Natural killer cell (primary cell): ENCODE measurements at places on chromosomes 2 and 18.
A peak's percentile ranks its signal among the peaks of the same experiment; 100 is the strongest.

- H3K4me1 ChIP-seq = peaks cover 11% of the 10 kb centered on the region
- no peak for DNase-seq
- no peaks in the 10 kb centered on the region for H3K36me3 ChIP-seq
- H3K27me3 ChIP-seq = no peaks in the 10 kb centered on the region
Observed at GRCh38 chr2:54899576-54900200, 150.6 kb downstream of the RTN4 start.

DNA sequence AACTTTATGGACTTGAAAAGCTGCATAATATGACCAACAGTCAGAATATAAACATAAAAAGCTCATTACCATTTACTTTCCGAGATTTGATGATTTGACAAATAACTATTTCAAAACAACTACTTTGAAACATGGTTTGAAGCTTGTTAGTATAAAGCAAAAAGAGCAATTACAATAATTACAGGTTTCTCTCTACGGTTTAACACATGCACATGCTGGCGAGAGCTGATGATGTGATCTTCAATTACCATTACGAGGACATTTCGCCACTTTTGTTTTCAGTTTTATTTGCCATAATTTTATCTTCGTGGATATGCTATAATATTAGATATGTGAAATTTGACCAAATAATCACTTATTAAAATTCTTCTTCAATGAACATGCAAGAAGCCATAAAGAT lies 270.1 kb downstream of the TCF4 start:
- no peak overlapping the region for H3K27ac ChIP-seq
- no peak for DNase-seq
- peaks cover 4% of the 10 kb centered on the region for H3K4me1 ChIP-seq
- H3K4me3 ChIP-seq = peak overlapping the region; percentile 13
- no peaks in the 10 kb centered on the region for H3K27me3 ChIP-seq

GRCh38 chr2:112836695-112837117 lies at the start of gene IL1B:
IL1B (minus strand) TSS chr2:112836779; CDS start chr2:112836229, 550 bp downstream.
- H3K27me3 ChIP-seq = peaks cover 2% of the 10 kb centered on the region
- no peaks in the 10 kb centered on the region for H3K36me3 ChIP-seq
- H3K27ac ChIP-seq = no peak within 1 kb of the TSS
- DNase-seq = no peak
- H3K4me1 ChIP-seq = peaks cover 12% of the 10 kb centered on the region
- no peak within 1 kb of the TSS for H3K4me3 ChIP-seq

- peak overlapping the region; percentile 17 for H3K4me3 ChIP-seq
- H3K4me1 ChIP-seq = peaks cover 24% of the 10 kb centered on the region
- no peak overlapping the region for H3K27ac ChIP-seq
- H3K27me3 ChIP-seq = no peaks in the 10 kb centered on the region
- DNase-seq = peak; percentile 69
Observed at GRCh38 chr2:237858294-237859081, 935 bp upstream of the RAMP1 start.

DNA sequence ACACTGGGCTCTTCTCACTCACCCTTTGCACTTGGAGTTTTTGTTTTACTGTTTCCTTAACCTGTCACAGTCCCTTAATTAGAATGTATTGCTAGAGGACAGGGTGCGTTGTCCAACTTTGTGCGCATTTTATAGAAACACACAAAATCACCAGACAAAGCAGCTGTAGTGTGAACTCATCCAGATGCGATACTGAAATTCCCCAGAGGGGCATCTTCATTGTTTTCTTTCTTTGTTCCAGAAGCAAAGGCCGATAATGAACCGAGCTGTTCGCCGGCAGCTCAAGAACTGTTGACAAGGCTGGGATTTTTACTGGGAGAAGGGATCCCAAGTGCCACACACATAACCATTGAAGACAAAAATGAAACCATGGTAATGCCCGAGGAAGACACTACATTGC lies 137.6 kb downstream of the WDSUB1 start:
- DNase-seq = no peak
- H3K27me3 ChIP-seq = no peaks in the 10 kb centered on the region
- peaks cover 54% of the 10 kb centered on the region for H3K4me1 ChIP-seq
- no peak overlapping the region for H3K27ac ChIP-seq
- H3K36me3 ChIP-seq = no peaks in the 10 kb centered on the region

DNA sequence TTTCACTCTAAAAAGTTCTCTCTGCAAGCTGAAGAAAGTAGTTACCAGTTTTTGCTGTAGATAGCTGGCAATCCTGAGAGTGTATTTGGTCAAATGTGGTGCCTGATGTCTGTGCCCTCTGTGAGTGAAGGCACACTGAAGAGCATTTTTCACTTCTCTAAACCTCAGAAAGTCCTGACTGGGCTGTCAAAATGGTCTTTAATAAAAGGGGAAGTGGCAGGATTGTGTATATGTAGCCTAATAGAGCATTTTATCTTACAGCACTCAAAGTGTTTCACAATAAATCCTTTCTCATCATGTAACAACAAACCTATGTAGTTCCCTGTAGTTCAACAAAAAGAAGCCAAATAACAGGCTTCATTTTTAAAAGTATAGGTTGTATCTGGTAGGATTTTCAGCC lies 1552.3 kb upstream of the SLC39A10 start:
- no peak overlapping the region for H3K4me3 ChIP-seq
- H3K27me3 ChIP-seq = no peaks in the 10 kb centered on the region
- H3K36me3 ChIP-seq = no peaks in the 10 kb centered on the region

DNA sequence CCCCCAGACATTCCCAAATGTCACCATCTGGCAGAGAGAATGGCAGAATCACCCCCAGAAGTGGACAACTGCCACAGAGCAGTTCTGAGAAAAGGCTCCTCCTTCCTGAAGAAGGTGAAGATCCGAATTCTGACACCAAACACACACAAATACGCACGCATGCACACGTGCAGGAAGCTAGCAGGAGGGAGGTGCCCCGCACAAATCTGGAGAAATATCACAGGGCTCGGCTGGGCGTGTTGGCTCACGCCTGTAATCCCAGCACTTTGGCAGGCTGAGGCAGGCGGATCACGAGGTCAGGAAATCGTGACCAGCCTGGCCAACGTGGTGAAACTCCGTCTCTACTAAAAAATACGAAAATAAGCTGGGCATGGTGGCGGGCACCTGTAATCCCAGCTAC lies 38.5 kb upstream of the ATG16L1 start:
- peaks cover 23% of the 10 kb centered on the region for H3K36me3 ChIP-seq
- H3K4me1 ChIP-seq = peaks cover 24% of the 10 kb centered on the region
- no peak overlapping the region for H3K4me3 ChIP-seq
- DNase-seq = no peak

- H3K4me1 ChIP-seq = no peaks in the 10 kb centered on the region
- DNase-seq = no peak
- no peaks in the 10 kb centered on the region for H3K27me3 ChIP-seq
- H3K4me3 ChIP-seq = no peak overlapping the region
- H3K36me3 ChIP-seq = no peaks in the 10 kb centered on the region
- no peak overlapping the region for H3K27ac ChIP-seq
Observed at GRCh38 chr2:45210462-45211195, 201.4 kb upstream of the SIX2 start.

DNA sequence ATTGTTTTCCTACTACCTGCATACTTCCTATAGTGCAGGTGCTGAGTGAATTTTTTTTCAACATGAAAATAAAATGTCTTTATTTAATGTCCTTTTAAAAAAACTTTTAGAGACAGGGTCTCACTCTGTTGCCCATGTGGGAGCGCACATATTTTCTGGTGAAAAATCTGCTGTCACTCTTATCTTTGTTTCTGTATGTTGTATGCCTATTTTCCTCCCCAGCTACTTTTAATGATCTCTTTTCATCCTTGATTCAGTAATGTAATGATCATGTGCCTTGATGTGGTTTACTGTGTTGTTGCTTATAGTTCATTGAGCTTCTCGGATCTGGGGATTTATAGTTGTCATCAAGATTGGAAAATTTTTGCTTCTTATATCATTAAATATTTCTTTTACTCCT lies 117.3 kb downstream of the ARL6IP6 start:
- H3K4me1 ChIP-seq = no peaks in the 10 kb centered on the region
- DNase-seq = no peak
- no peak overlapping the region for H3K27ac ChIP-seq
- H3K27me3 ChIP-seq = no peaks in the 10 kb centered on the region
- H3K36me3 ChIP-seq = no peaks in the 10 kb centered on the region
- no peak overlapping the region for H3K4me3 ChIP-seq

DNA sequence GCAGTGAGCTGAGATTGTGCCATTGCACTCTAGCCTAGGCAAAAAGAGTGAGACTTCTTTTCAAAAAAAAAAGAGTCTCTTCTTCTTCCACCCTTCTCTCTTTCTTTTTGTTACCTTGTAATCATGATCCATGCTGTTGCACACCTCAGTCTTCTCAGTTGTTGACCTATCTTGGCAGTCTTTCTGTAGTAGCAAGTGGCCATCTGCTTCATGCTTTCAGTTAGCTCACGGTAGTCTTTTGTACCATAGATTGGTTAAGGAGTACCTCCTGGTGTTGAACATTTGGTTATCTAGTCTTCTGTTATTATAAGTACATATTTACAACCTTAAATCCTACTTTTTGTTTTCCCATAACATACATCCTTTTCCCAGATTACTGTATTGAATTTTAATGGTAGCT lies 3.1 kb downstream of the GORASP2 start:
- H3K36me3 ChIP-seq = peaks cover 5% of the 10 kb centered on the region
- H3K4me3 ChIP-seq = no peak overlapping the region
- peaks cover 17% of the 10 kb centered on the region for H3K4me1 ChIP-seq
- no peaks in the 10 kb centered on the region for H3K27me3 ChIP-seq
- H3K27ac ChIP-seq = no peak overlapping the region
- DNase-seq = no peak

- H3K4me3 ChIP-seq = no peak overlapping the region
- peak; percentile 55 for DNase-seq
- no peaks in the 10 kb centered on the region for H3K4me1 ChIP-seq
Observed at GRCh38 chr2:160252278-160252887, 52.3 kb upstream of the ITGB6 start.

DNA sequence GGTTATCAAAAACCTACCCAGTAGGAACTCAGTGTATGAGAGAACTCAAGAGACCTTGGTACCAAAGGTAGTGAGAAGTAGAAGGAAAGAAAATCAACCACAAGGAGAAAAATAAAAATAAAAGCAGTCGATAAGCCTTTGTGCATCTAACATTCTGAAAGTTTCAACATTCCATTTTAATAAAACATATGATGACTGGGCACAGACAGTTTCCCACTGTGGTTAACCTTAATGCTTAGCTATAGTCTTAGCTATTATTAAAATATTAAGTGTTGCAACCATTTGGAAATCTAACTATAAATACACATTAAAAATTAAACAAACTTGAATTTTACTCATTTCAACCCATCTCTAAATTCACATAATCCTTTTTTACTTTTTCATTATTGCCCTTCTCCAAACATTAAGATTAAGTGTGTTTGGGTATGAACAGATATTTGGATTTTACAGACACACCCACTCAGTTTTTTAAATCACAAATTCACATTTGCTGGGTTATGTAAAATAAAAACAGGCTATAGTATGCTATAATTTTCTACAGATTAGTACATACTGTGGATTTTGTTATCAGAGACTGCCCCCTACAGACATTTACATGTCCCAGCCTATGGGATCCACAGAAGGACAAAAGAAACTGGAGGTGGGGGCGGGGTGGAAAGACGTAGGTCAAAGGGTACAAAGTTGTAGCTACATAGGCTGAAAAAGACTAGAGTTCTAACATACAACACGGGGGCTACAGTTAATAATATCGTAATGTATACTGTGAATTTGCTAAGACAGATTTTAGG lies 32.8 kb downstream of the SRBD1 start:
- no peaks in the 10 kb centered on the region for H3K27me3 ChIP-seq
- peaks cover 14% of the 10 kb centered on the region for H3K36me3 ChIP-seq
- no peak overlapping the region for H3K4me3 ChIP-seq
- no peak overlapping the region for H3K27ac ChIP-seq
- DNase-seq = no peak
- no peaks in the 10 kb centered on the region for H3K4me1 ChIP-seq

DNA sequence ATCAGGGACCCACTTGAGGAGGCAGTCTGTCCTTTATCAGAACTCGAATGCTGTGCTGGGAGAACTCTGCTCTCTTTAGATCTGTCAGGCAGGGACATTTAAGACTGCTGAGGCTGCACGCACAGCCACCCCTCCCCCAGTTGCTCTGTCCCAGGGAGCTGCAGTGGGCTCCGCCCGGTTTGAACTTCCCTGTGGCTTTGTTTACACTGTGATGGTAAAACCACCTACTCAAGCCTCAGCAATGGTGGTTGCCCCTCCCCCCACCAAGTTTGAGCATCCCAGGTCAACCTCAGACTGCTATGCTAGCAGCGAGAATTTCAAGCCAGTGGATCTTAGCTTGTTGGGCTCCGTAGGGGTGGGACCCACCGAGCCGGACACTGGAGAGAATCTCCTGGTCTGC lies 11.8 kb upstream of the LHCGR start:
- H3K27ac ChIP-seq = no peak overlapping the region
- no peaks in the 10 kb centered on the region for H3K27me3 ChIP-seq
- no peaks in the 10 kb centered on the region for H3K36me3 ChIP-seq
- no peaks in the 10 kb centered on the region for H3K4me1 ChIP-seq

DNA sequence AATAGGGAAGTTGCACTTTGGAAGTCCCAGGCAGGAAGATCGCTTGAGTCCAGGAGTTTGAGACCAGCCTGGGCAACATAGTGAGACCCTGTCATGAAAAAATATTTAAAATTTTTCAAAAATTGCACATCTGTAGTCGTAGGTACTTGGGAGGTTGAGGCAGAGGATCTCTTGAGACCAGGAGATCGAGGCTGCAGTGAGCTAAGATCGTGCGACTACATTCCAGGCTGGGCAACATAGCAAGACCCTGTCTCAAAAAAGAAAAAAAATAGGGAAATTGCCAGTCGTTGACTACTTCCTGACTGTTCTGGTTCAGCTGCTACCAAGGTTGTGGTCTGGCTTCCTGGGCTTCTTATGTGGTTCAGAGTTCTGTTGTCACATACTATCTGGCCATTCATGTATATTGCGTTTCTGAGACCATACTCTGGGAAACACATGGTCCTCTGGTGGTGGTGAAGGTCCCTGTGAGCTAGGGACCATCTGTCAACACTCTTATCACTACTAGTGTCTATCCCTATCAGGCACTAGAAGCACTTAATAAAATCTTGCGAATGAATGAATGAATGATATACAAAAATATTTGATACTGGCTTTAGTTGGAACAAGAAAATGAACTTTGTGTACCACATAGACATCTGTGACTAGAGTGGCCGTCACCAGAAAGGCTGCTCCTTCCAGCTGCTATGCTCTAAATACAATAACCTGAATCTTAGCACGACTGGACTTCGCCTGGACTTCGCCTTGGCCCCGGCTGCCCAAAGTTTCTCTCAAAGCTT lies 861 bp upstream of the KLHL23 start:
- no peak for DNase-seq
- H3K4me1 ChIP-seq = peaks cover 17% of the 10 kb centered on the region
- peak overlapping the region; percentile 12 for H3K4me3 ChIP-seq
- H3K36me3 ChIP-seq = no peaks in the 10 kb centered on the region

- no peak for DNase-seq
- H3K4me3 ChIP-seq = no peak overlapping the region
- H3K4me1 ChIP-seq = peaks cover 5% of the 10 kb centered on the region
- H3K36me3 ChIP-seq = no peaks in the 10 kb centered on the region
- no peak overlapping the region for H3K27ac ChIP-seq
Observed at GRCh38 chr18:48667276-48668254, 128.7 kb downstream of the CTIF start.
